Suppressor macrophage (primary cell): ENCODE measurements at places on chromosomes 4 and X.

DNA sequence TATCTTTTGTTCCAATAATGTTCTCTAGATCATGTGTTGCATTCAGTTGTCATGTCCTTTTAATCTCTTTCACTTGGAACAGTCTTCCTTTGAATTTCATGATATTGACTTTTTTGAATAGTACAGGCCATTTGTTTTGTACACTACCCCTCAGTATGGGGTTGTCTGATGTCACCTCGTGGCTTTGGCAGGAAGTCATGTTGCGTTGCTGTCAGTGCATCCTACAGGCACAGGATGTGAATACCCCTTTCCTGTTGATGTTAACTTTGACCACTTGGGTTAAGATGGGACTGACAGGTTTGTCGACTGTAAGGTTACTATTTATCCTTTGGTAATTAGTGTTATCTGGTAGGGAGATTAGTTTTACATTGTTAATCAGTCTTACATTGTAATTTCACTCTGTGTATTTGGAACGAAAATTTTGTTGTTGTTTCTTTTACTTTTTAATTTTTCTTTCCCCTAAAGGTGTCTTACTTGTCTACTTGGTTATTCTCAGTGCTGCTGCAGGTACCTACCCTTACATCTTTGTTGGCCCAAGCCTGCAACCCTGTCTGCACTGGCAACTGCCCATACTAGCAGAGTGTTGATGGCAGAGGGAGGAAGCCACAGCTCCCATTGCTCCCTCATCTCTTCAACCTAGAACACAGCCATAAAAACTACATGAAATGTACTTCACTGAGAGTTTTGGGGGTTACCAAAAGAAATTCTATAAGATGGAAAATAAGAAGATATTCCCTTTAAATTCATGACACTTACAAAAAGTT is 14.7 kb upstream of the ATP8A1 start:
- DNase-seq = no peak

- no peak for DNase-seq
These were observed 88.5 kb upstream of the NOCT start for GRCh38 chr4:138927072-138927471.

GRCh38 chr4:41657561-41657960 is 91.0 kb downstream of the PHOX2B start:
- no peak for DNase-seq

GRCh38 chrX:10124506-10125247 is 32.1 kb upstream of the CLCN4 start:
- DNase-seq = no peak

DNA sequence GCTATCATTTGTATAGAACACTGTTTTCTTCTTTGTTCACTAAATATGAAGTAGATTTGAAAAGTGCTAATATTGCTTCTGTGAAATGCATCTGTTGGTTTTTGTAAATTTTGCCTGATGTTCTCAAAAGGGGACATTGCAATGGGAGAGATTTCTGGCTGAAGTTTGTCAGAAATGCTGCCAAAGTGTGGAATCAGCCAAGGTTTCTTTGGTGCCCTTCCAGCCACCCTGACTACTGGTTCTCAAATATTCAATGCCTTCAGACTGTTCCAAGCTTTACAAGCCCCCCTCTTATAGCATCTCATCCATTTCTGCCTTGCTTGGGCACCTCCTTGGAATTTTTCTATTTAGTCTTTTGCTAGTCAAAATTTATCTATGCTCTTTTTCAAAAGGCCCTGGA is 60.6 kb upstream of the TMLHE start:
- DNase-seq = no peak
